ENCODE measurements at places on chromosomes 11 and 22.

GRCh38 chr11:121534131-121535093 is 81.6 kb upstream of the SORL1-AS1 start:
- no peak for DNase-seq

GRCh38 chr11:6194065-6194581 is 4.9 kb upstream of the OR52W1 start:
- DNase-seq: no peak

- no peak for DNase-seq
These were observed 41.4 kb downstream of the CERK start for GRCh38 chr22:46696614-46697013.

DNA sequence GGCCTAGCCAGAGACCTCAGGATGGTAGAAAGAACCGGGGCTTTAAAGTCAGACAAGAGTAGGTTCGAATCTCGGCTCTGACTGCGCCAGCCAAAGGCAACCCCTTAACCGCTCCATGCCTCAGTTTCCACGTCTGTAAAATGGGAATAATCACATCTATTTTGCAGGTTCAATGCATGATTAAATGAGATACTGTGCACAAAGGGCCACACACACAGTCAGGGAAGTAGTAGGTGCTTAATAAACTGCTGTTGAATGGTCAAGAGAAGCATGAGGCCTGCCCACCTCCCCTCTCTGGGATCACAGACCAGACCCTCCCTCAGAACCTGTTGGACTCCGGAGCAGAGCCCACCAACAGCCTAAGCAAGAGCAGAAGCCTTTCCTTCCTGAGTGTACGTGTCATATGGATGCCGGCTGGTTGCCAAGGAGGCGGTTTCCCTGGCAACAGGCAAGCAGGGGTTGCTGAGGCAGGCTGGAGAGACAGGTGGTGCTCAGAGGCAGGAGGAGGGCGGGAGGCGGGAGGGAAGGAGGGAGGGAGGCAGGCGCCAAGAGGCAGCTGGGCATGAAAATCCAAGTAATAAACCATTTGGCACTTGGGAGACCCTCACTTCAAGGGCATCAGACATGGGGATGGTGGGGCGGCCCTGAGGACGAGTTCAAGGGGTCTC is 43.9 kb downstream of the NFAM1 start:
- DNase-seq: no peak

DNA sequence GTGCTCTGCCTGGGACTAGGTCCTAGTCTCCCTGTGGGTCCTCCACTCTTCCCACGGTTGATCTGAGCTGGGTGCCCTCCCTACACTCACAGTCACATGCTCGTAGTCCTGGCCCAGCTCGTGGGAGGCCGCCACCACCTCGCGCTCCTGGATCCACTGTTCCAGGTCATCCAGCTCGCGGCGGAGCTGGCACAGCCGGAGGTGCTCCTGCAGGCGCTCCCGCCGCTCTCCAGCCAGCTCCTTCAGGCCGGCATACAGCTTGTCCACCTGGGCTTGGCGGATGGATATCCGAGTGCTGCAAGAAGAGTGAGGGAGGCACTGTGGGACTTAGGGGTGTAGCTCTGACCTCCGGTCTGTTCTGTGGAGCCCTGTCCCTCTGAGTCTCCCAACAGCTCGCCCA is 14.8 kb upstream of the RBM4B start:
- no peak for DNase-seq

- DNase-seq: no peak
These were observed 18.5 kb downstream of the SLC35F2 start for GRCh38 chr11:107840129-107840484.

DNA sequence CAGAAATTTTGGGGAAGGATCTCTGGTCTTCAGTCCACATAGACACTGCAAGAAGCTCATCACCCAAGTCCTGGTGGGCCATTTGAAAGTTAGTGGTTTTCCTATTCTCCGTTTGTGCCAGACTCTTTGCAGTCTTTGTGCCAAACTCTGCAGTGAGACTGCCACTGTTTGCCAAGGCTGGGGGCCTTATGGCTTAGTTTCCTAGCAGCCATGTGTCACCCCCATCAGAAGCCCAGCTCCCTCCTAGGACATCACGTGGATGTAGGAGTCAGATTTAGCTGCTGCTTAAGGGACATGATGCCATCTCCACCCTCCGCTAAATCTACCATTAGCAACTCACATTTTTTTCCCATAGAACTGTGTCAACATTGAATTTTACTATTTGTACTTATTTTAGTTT is 220.0 kb downstream of the C11orf91 start:
- no peak for DNase-seq

- no peak for DNase-seq
These were observed 17.5 kb downstream of the WT1 start for GRCh38 chr11:32417806-32418205.

- DNase-seq: no peak
These were observed 67.3 kb upstream of the CSNK2A3 start for GRCh38 chr11:11420191-11420898.

- DNase-seq: no peak
These were observed 101.3 kb downstream of the PDHX start for GRCh38 chr11:35017528-35018342.

GRCh38 chr22:36398601-36399471 is 11.1 kb upstream of the MYH9 start:
- DNase-seq: no peak

DNA sequence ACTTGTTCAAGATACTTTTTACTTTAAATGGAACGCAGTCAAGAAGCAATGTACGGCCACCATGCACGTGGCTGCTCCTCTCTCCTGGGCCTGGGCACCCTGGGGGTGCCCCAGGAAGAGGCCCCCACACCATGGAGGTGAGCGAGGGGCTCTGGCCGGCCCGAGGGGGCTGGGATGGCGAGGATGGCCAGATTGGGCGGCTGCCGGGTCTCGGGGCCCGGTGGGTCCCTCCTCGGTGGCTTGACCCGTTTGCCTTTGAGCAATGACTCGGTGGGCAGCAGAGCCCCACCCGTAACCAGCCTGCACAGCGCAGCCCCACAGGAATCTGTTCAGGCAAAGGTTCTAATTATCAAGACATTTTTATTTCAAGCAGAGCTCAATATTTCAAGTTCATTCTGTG is 167.4 kb downstream of the BRD1 start:
- no peak for DNase-seq

DNA sequence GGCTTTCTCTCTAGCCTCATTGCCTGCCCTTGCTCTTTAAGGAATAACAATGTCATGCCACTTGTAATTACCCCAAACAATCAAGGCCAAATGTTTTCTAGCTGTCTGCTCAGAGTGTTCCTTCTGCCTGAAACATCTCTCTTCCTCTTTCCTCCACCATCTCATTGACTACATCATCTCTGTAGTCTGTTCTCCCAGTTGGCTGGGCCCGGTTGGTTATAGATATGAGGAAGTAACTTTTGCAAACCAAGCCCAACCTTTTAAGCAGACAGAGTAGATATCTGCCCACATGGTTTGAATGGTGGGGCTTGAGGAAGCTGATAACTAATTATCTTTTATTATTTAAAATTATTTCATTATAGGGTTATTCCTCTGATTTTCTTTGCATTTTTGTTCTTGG is 104.5 kb downstream of the NTM start:
- DNase-seq: no peak

DNA sequence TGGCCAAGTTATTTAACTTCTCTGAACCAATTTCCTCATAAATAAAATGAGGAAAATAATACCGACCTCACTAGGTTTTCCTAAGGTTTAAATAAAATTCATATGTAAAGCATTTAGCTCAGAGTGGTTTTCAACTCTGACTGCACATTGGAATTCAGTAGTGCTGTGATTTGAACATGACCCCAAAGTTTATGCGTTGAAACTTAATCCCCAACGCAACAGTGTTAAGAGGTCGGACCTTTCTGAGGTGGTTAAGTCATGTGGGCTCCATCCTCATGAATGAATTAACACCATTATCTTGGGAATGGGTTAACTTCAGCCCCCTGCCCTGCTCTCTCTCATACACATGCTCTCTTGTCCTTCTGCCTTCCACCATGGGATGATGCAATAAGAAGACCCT is 322.2 kb downstream of the AASDHPPT start:
- DNase-seq: no peak

- no peak for DNase-seq
These were observed 44.4 kb downstream of the ARHGAP42 start for GRCh38 chr11:100731471-100731870.

GRCh38 chr22:34966980-34967565 is 98.9 kb upstream of the ISX start:
- no peak for DNase-seq

- no peak for DNase-seq
These were observed 74.0 kb upstream of the TTC12 start for GRCh38 chr11:113240389-113240788.

DNA sequence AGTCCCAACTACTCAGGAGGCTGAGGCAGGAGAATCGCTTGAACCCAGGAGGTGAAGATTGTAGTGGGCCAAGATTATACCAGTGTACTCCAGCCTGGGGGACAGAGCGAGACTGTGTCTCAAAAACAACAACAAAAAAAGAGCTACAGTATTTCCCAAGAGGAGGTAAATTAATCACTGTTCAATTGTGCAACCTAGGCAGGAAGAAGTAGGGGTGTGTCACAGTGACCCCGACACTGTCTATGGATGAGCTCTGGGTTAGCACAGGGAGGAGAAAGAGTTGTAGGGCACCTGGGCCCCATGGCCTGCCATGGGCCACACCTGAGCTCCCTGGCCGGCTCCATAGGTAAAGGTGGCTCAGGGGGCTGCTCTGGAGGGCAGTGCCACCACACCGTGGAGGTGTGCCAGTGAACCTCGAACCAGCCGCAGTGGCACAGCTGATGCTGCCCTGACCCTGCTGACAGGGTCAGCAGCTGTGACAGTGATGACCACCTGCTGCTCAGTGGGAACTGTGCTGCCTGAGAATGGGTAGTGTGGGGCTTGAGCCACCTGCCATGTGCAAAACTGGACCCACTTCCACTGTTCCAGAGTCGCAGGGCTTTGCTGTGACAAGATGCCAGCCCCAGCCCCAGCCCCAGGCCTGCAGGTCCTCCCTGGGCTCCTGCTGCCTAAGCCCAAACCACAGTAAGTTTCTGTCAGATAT is 84.0 kb upstream of the PITPNB start:
- DNase-seq: no peak

Measured in activated CD4-positive, alpha-beta T cell treated with anti-CD3 and anti-CD28 coated beads, Interleukin-2, amount 50 U/mL, for 1 hour (primary cell).